ENCODE measurements at places on chromosomes 4 and X.

DNA sequence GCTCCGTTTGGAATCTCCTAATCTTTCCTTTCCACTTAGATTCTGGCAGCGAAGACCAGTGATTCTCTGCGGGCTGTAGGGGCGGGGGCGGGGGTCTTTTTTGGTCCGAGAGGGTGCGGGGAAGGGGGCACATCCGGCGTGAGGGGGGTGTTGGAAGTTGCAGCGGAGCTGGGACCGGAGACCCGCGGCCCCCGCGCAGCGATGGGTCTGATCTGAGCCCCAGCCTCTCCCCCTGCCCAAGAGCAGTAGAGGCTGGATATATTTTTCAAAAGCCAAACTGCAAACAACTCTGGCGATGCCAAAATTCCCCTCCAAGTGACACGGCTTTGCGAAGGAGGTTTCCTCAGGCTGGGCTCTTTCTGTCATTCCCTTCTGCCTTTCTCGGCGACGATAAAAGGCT lies 355 bp downstream of the GRID2 start:
- no peak for DNase-seq

DNA sequence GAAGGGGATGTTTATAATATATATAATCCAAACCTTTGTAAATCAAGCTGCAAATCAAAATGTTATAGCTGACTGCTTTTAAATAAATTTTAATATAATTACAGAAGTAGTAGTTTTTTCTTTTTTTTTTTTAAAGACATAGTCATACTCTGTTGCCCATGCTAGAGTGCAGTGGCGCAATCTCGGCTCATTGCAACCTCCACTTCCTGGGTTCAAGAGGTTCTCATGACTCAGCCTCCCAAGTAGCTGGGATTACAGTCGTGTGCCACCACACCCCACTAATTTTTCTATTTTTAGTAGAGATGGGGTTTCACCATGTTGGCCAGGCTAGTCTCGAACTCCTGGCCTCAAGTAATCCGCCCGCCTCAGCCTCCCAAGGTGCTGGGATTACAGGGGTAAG lies 178.7 kb downstream of the FBXW7 start:
- DNase-seq, result peak; percentile 48

DNA sequence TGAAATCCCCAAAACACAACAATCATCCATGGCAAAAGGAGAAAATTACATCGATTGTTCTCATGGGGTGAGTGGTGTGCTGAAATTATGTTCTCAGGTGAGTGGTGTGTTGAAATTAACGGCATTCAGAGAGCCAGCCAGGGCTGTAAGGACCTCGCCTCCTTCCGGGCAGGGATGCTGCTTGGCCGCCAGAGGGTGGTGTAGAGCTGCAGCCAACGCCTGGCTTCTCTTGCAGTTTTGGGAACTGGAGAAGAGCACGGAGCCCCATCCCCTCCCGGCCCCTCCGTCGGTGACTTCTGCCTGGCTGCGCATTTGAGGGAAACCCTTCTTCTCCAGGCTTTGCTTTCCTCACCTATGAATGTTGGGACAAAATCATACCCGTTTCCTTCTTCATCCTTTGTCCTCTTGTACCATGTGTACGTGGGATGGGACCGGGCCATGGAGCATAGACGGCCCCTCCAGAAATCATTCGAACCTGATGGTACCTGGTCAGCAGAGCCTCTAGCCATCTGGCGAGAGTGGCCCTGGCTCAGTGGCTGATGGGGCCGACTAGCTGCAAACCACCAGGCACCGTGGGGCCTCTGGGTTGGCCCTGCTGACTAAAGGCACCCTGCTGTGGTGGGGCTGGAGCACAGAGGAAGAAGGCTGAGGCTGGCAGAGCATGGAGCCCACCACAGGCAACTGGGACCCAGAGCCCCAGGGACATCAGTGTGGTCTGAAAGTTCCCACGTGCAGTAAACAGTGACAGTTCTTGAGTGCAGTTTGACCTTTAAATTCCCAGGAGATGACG lies 28.4 kb downstream of the TRMT44 start:
- DNase-seq, result peak; percentile 39

DNA sequence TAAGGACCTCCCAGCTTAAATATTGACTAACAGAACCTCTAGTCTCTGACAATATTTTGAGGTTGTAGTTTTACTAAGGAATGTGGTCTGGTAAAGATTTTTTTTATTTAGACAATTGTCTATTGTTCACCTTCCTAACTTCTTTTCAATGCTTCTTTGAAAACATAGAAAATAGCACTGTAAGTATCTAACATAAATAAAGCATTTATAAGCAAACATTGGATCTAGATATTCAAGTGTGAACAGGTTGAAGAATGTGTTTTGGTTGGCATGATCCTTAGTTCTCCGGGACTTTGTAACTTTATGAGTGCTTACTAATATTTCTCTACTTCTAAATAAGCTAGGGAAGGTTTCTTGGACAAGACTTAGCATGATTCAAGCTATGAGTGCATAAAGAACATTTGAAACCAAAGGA lies 285.4 kb upstream of the ARSJ start:
- peak; percentile 48 for DNase-seq

DNA sequence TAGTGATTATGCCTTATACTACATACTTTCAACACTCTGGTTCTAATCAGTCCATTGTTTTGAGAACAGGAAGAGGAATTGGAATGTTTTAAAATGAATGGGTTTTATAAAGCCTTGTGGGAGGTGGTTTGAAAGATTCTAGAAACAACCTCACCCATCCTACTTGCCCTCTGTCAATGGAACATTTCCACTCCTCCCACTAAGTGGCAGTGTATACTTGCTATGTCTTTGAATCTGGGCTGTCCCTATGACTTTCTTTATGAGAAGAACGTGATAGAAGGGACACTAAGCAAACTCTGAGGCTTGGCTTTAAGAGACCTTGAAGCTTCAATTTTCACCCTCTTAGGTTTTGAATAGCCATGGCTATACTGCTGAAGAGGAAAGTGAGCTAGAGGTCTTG lies 611.2 kb downstream of the PPP4R3C start:
- peak; percentile 50 for DNase-seq

DNA sequence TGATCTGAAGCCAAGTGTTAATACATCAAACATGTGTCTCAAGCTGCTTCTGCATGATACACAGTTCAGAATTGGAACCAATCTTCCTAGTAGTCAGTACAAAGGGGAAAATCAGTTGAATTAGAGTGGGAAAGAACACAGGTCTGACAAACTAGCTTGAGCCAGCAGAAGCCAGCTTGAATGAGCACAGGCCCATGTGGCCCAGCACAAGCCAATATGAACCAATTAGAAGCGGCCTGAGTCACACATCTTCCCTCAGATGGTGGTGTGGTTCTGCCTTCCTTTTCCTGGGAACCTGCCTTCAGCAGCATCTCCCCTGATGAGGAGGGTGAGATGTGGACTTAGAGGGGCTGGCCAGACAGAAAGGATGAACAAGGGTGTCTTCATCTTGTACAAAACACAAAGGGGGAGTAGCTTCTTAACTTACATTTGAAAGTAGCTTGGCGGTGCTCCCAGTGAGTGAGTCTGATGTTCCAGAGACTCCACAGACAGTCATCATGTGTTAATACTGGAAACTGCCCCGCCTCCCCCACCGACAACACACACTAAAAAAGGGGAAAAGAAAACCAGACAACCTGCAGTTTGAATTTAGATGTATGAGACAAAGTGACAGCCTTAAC lies 72.0 kb downstream of the FRMPD4 start:
- peak; percentile 82 for DNase-seq

- DNase-seq, result no peak
Measured at GRCh38 chrX:15745179-15745578, 7.1 kb downstream of the CA5B start.

DNA sequence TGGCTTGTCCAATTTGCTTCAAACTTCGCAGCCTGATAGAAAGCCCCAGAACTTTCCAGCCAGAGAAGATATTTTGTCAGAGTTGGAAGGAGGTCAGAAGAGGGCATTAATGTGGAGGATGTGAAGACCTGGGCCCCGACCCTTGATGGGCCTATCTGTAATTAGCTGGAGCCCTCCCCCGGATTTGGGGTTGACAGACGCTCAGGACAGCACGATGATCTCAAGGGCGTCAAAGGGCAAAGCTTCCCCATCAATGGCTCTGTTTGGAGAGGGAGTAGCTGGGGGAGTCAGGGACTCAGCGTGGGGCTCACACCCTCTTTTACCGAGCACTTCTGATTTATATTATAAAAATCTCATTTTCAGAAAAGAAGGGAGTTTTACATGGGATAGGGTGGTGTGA lies 59.0 kb upstream of the PPP2R3B start:
- no peak for DNase-seq

DNA sequence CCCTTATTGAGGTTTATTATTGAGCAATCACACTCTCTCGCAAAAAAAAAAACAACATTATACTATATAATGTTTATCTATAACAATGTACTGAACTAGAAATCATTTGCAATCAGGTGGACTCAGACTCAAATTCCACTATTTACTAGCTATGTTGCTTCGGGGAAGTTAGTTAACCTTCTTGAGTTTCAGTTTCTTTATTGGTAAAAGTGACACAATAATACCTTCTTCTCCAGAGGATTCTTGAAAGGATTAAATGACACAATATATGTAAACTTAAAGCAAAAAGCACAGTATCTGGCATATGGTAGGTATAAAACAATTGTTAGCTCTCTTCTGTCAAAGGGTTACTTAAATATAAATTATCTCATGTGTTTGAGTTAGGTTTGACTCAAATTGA lies 31.5 kb upstream of the HDAC8 start:
- DNase-seq, result no peak

DNA sequence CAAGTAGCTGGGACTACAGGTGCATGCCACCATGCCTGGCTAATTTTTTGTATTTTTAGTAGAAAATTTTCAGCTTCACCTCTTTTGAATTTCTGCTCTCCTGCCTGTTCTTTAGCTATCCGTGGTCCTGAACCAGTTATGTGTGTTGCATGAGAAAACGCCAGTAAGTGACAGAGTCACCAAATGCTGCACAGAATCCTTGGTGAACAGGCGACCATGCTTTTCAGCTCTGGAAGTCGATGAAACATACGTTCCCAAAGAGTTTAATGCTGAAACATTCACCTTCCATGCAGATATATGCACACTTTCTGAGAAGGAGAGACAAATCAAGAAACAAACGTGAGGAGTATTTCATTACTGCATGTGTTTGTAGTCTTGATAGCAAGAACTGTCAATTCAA lies 13.9 kb downstream of the ALB start:
- DNase-seq, result peak; percentile 22

GRCh38 chr4:141371206-141371605 lies 150.5 kb downstream of the ZNF330 start:
- no peak for DNase-seq

GRCh38 chr4:176090115-176090514 lies 24.5 kb downstream of the WDR17 start:
- no peak for DNase-seq

GRCh38 chr4:24856586-24856985 lies 56.3 kb downstream of the CCDC149 start:
- DNase-seq, result no peak

- DNase-seq, result peak; percentile 51
Measured at GRCh38 chr4:150950657-150951288, 64.3 kb downstream of the LRBA start.

DNA sequence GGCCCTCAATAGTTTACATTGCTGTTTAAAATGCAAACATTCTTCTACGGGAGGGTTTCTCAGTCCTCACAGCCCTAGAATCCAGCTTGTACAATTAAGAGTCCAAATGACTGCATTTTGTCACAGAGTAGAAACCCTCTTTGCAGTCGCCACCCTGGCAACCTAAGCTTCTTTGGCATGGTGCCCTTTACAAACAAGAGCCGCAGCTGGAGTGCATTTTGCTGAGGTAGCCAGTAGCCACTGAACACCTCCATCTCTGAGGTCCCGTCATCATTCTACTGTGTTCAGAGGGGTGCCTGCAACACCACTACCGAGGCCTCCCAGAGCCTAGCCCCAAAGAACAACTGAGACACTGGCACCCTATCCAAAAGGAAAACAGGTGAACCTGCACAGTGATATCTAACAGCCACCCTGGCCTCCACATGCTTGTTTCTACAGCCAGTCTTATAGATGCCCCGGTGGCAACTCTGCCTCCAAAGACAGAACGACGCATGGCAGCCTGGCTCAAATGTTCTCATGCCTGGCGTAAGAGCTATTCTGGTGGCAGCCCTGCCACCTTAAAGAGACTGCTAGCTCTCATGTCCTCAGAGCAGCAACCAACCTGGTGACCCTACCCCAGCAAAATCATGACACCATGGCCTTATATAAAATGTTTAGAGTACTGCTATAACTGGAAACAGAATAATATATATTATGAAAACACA lies 801.9 kb downstream of the TECRL start:
- no peak for DNase-seq

- DNase-seq, result no peak
Measured at GRCh38 chr4:71202705-71203104, 136.1 kb upstream of the SLC4A4 start.

GRCh38 chrX:108732630-108733321 lies 3.6 kb downstream of the IRS4 start:
- DNase-seq, result no peak

DNA sequence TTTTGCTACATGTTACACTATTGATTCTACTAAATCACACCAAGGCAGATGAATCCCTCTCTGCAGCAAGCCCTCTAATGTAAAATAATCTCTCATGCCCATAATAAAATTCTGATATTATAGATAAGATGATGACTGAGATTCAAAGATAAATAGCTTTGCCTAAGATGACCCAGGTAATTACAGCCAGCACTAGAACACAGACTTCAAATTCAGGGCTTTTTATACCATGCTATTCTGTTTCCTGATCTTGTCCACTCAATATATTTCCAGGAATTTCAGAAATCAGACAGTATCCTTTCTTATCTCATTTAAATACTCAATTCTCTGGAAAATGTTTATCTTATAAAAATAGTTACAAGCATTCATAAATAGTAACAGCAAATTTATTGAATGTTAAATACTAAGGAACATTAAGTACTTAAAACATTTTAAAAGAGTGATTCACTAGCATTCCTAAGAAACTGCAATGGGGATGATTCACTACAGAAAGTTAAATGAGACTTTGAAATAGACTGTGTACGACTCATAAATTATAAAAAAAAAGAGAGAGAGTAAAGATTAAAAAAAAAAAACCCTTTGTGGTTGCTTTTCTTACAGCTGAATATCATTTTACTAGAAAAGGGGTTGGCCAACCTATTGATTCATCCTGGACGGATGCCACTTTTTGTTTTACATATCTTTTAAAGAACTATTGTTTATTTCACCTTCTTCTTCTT lies 45.8 kb upstream of the IL21 start:
- peak; percentile 97 for DNase-seq
